ENCODE measurements at places on chromosomes 5 and 9. TPM values are rescaled to one million over a fixed set of nuclear protein-coding genes. Genes with fewer than 3 reads are reported as not detected.
A peak's percentile ranks its signal among the peaks of the same experiment; 100 is the strongest.

The ZBED3 gene
- 1.5 TPM for polyA plus RNA-seq

The LCP2 gene
- polyA plus RNA-seq = 87.1 TPM

The SLC1A3 gene
- not detected for polyA plus RNA-seq

GRCh38 chr9:69452110-69452782 is 127.2 kb downstream of the ENTREP1 start:
- no peak for DNase-seq

- DNase-seq = no peak
Observed at GRCh38 chr5:57653636-57654290, 171.2 kb upstream of the ACTBL2 start.

DNA sequence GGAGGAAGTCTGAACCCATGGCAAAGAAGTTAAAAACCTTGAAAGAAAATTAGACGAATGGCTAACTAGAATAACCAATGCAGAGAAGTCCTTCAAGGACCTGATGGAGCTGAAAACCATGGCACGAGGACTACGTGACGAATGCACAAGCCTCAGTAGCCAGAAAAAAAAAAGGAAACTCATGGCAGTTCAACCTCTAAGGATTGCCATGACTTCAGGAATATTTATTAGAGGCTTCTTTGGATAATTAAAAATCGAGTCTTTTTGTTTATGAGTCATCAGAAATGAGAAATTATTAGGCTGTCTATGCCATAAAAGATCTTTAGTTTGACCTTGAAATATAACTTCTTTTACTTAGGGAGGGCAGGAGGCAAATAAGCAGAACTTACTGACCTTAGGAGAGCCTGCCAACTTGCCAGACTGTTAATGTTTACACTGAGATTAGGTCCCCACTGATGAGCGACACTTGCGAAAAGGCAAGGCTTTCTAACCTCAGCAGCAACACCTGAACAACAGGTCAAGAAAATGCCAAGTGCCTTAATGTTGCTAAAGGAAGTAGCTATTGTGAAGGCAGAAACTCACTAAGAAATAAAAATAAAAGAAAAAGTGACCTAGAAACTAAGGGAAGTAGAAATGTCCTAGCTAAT is 55.2 kb upstream of the TUSC1 start:
- no peak for DNase-seq

DNA sequence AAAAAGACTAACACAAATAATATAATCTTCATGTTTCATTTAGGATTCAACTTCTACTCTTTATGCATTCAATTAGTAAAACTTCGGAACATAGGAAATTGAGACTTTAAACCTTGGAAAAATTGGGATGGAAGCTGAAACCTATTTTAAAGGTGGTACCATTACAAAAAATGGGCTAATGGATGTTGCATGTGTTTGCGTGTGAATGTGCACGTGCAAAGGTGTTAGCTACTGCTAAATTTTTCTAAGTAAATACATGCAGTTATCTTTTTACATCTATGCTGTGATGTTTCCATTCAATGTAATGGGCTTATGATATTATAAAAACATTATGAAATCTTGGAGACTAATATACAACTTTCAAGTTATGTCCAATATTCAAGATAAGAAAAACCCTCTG is 134.8 kb downstream of the CDH10 start:
- no peak for DNase-seq

GRCh38 chr5:165620394-165620793 is 2115.0 kb downstream of the MAT2B start:
- DNase-seq = no peak

- no peak for DNase-seq
Observed at GRCh38 chr9:123216251-123216797, 52.1 kb downstream of the STRBP start.

DNA sequence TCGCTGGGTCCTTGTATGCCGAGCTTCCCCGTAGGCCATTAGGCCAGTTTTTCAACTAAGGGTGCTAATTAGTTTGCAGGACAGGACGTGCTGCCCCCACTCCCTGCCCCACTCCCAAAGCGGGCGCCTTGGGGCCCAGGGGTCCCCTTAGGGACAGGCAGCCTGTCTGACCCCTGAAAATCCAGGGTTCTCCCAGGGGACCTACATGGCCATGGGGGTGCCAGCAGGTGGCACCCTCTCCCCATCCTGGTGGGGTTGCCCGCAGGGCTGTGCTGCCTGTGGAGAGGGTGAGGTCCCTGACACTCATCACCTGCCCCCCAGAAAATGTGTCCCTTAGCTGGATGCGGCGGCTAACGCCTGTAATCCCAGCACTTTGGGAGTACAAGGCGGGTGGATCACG is 8.5 kb upstream of the CCDC187 start:
- peak; percentile 20 for DNase-seq

GRCh38 chr5:105593011-105593760 is 2030.6 kb upstream of the NUDT12 start:
- DNase-seq = no peak

GRCh38 chr5:111422747-111423720 is 89.3 kb downstream of the STARD4 start:
- DNase-seq = no peak

- DNase-seq = no peak
Observed at GRCh38 chr5:85538362-85538761, 1079.4 kb upstream of the COX7C start.

DNA sequence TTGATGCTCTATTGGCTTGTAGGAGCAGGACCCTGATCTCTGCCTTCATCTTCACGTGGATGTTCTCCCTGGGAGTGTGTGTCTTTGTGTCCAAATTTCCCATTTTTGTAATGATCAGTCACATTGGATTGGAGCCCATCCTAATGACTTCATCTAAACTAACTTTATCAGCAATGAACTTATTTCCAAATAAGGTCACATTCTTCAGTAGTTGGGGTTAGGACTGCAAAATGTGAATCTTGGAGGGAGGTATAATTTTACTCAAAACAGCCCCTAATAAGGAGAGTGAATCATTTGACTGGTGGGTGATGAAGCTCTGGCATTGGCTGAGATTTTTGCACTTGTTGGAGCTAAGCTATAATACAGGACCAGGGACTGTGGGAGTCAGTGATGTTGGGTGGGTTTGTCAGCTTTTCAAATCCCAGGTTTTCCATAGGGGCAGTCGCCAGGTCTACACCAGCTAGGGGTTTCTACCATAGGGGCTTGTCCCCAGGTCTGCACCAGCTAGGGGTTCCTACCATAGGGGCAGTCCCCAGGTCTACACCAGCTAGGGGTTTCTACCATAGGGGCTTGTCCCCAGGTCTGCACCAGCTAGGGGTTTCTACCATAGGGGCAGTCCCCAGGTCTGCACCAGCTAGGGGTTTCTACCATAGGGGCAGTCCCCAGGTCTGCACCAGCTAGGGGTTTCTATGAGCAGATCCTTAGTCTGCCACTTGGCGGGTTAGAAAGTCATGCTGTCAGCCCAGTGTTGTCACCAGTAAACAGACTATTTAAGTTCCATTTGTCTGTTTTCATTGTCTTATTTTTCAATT is 382.6 kb upstream of the DAP start:
- no peak for DNase-seq

DNA sequence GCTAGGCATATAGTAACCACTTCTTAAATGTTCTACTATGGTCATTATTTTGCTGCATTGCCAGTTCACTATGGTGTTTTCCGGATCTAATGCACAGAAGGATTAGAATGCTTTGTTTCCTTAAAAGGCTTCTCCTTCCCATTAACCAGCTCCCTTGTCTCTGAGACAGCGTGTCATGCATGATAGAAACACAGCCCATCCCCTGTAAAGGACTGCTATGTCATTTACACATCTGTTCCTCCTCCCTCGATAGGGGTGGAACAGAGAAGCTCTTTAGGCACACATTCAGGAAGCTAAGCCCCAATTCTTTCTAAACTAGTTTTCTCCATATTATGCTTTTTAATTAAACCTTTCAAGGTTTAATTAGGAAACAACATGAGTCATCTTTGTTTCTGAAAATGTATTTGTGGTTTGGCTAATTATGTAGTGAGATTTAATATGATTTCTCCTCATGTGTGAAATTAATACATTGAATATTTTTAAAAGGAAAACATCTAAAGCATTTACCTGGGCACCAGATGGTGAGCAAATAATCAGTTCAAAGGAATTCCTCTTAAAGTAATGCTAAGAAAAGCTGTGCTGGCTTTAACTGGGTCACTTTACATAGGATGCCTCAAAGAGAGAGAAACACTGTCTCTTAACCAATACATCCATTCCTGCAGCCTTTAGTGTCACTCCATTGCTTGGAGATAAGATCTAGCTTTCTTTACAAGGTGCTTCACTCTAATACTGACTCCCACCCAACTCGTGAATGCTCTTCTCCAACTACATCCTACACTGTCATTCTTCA is 133.3 kb upstream of the PPP1R2B start:
- DNase-seq = no peak

GRCh38 chr9:77218612-77219011 is 41.3 kb downstream of the VPS13A start:
- DNase-seq = no peak

DNA sequence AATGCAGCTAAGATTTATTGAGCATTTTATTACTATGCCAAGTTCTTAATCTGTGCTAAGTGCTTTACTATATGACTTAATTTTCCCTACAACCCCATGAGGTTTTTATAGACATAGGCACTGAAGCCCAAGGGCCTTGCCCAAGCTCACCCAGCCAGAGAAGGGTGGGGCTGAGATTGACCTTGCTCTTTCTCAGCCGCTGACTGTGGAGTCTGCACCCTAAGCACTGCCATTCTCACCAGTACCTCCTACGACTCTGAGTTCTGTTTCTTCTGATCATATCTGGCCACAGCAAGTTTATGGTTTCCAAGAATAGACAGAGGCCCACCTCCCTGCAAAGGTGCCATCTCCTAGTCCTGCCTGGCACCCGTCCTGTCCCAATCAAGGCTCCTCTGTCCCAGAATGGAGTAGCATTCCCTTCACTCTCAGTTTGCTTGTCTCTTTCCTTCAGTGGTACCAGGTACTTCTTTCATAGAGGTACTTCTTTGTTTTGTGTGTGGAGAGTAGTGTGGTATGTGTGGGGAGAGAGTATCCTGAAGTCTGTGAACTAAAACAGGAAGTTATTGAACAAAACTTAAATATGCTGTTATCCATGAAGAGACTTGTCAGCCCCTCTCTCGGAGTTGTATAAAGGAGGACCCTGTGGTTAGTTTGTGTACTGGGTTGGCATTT is 42.6 kb downstream of the CSF1R start:
- peak; percentile 38 for DNase-seq

DNA sequence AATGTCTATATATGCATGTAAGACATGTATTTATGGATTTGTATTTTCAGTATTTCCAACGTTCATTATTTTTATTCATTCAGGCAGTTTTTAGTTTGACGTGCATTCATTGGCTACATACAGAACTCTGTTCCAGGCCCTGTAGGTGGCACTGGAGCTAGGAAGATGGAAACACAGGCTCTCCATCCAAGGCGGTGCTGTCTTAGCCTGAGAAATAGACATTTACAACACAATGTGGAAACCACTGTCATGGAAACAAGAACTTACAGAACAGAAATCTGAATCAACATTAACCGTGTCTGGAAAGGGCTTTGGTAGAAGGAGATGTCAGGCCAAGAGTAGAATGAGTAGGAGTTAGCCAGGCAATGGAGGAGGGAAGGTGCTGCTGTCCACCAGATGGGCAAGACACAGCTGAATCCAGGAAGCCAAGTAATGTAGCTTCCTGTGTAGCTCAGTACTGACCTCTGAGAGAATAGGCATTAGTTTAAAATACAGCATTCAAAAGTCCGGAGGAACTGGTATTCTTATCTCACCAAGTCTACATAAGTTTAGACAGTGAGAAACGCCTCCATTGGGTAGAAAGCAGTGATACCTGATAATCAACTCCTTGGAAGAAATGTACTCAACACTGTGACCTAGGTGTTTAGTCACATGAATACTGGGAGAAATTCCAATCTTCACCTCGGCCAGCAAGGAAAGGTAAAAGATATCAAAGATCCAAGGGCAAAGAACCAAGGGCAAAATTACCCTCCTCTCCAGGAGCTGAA is 388.6 kb upstream of the CDH6 start:
- DNase-seq = no peak

- DNase-seq = no peak
Observed at GRCh38 chr5:80139466-80139972, 104.4 kb downstream of the THBS4 start.

DNA sequence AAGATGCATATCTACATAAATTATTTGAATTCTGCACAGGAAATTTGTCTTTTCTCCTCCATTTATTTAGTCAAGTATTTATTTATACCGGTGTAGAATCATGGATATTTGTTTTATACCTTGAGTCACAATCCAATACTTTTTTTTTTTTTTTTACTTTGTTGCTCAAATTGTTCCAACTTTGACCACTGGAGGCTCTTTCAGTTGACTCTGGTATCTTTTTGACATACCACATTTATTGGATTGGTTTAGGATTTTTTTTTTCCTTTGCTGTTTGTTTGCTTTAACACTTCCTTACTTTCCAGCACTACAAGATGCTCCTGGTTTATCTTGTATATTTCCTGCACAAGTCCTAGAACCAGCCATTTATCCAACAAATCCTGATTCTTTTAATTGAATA is 543.1 kb upstream of the RIOK2 start:
- DNase-seq = no peak

- DNase-seq = no peak
Observed at GRCh38 chr5:179240561-179240960, 104.7 kb downstream of the ADAMTS2 start.

GRCh38 chr9:116149844-116150243 is 3.7 kb upstream of the PAPPA start:
- no peak for DNase-seq

GRCh38 chr5:144403058-144403457 is 232.4 kb downstream of the KCTD16 start:
- no peak for DNase-seq

GRCh38 chr5:124859027-124859426 is 112.6 kb upstream of the ZNF608 start:
- DNase-seq = no peak
